Stimulated activated naive CD8-positive, alpha-beta T cell treated with anti-CD3 and anti-CD28 coated beads, Interleukin-15, Interleukin-2, amounts not matched to agents 100 U/mL and 50 U/mL, for 24 hours (primary cell): ENCODE measurements at places on chromosomes 12 and 14.

- no peak for DNase-seq
These were observed 281.5 kb downstream of the CACNA1C start for GRCh38 chr12:2334271-2334670.

DNA sequence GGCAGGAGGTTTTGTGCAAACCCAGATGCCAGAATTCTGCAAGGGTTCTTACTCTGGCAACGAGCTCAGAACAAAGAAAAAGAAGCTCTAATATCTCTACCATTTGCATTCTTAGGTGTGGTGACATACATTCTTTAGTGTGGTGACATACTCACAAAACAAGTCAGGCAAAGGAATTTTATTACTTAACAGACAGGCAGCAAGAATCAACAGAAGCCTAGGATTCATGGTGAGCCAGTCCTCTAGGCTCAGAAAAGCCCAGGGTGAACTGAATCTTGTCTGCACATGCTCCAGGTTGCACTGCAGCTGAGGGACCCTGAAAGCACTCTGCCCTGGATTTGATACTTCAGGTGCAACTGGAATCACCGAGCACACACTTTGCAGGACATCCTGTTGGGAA is 122.4 kb upstream of the PTPRQ start:
- no peak for DNase-seq

GRCh38 chr12:115823635-115824034 is 453.9 kb downstream of the MED13L start:
- no peak for DNase-seq

- no peak for DNase-seq
These were observed 16.9 kb downstream of the ETV6 start for GRCh38 chr12:11666131-11667050.

DNA sequence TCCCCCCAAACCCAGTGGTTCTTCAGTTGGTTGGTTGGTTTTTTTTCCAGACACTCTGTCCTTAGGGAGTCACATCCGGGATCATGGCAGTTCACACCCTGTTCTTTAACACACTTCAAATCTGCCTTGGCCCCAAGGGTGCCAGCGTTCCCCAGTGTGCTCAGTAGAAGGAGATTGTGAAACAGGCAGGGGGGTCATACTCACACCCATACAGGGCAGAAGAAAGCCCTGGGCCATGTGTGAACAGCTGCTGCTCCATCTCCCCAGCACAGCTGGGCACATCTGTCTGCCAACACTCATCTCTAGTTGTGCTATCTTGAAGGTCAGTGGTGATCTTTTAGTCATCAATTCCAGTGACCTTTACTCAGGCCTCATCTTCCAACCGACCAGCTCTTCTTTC is 64.4 kb upstream of the FUT8 start:
- no peak for DNase-seq

- peak; percentile 20 for DNase-seq
These were observed 88.3 kb downstream of the OTOGL start for GRCh38 chr12:80187660-80188090.

- no peak for DNase-seq
These were observed 26.6 kb upstream of the KCNC2 start for GRCh38 chr12:75236206-75236605.

GRCh38 chr14:76782885-76783566 is 21.8 kb downstream of the VASH1 start:
- DNase-seq, result no peak

- DNase-seq, result peak; percentile 84
These were observed at the start of gene CACNB3 for GRCh38 chr12:48817873-48818830. CACNB3 (plus strand) TSS chr12:48818496; CDS start chr12:48818930, 434 bp downstream.

GRCh38 chr12:78951803-78952551 is 87.4 kb downstream of the SYT1 start:
- DNase-seq, result no peak

GRCh38 chr12:94832780-94833681 is 170.5 kb downstream of the NDUFA12 start:
- DNase-seq, result no peak

- peak; percentile 43 for DNase-seq
These were observed 653 bp downstream of the PA2G4 start for GRCh38 chr12:56104815-56105608.

DNA sequence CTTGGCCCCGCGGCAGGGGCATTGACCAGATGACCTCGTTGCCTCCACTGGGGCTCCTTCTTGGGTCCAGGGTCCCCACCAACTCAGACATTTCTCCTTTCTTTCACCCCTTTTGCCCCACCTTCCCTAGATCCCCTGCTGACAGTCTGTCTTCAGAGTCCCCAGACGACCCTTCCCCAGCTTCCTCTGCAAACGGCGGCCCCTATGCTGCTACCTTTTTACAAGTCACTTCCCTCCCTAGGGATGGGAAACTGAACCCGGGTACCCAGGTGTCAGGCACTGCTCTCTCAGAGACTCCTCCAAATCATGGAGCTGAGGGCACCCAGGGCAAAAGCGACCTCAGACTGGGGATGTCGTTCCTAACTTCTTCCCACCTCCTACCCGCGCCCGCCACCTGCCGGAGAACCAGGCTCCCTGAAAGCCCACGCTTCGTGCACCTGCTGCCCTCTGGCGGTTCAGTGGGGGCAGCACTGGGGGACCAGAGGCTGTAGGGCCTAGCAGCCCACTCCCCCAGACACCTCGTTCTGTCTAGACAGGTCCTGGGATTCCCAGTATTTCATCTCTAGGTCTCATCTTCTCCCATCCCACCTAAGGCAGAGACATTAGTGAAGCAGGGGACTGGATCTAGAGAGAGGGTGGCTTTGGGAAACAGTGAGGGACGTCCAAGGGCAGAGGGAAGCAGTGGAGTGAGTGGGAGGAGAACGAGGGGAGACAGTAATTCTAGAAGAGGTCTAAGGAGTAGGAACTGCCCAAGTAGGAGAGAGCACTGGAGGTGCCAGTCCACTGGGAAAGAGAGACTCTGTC is 4.9 kb downstream of the ZNF385A start:
- DNase-seq, result peak; percentile 96

DNA sequence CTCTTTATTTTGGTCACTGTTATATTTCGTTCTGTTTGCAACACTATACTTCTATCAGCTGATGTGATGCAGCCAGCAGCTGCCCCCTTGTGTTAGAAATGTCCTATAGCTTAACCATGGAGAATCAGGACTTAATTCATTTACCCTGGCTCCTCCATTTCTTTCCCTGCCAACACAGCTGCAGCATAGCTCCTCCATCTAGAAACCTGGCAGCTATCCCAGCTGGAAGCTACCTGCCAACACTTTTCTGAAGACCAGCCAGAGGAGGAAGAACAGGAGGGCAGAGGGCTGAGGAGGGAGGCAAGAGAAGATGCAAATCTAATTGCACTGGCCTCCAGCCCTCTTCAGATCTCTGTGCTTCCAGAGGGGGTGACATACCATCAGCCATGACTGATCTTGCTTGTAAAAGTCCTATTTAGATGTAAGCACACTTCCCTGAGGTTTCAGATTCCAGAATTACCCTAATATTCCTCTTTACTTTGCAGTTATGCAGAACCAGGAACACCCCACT is 156.8 kb upstream of the TMEM260 start:
- no peak for DNase-seq

DNA sequence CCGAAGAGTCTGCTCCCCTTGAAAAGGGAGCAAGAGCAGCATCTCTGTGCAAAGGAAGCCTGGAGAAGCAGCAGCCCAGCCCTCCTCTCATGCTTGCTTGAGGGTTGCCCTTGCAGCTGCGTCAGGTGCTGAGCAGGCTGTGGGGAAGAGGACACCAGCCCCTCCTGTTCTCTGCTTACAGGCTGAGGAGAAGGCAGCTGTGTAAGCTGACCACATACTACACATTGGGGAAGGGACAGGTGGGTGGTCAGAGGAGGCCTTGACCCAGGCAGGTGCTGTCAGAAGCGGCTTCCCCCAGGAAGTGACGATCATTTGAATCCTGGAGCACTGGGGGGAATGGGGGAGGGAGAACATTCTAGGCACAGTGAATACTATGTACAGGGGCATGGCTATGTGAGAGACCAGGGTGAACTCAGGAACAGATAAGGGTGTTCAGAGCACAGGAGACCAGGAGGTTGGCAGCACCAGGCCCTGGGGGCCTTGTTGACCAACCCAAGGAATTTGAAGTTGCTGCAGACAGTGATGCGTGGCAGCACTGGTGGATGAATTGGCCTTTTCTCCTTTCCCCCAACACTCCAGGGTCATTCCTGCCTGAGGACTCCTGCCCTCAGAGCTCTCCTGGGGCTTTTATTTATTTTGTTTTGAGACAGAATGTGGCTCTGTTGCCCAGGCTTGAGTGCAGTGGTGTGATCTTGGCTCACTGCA is 2.7 kb upstream of the KLC1 start:
- DNase-seq, result no peak

GRCh38 chr12:2999265-2999841 is 40.2 kb downstream of the TEAD4 start:
- DNase-seq, result no peak

GRCh38 chr12:116245189-116245588 is 32.3 kb downstream of the MED13L start:
- no peak for DNase-seq

GRCh38 chr12:95169368-95169767 is 47.9 kb downstream of the FGD6 start:
- no peak for DNase-seq

GRCh38 chr12:56941299-56942017 is 7.2 kb upstream of the SDR9C7 start:
- no peak for DNase-seq

DNA sequence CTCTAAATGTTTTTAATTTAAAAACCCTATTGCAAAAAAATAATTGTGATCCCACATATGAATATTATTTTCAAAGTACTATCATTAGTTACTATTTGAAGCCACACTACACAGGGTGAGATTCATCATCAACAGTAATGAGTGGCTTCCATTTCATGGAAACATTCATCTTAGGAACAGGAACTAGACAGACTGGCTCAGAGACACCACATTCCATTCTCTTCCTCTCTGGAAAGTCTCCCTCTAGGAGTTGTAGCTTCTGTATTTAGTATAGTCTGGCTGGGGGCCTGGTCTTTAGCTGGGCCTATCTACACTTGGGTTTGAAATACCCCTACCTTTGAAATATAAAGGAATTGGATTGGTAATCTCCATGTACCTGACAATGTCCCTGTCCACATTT is 6.2 kb upstream of the VDR start:
- no peak for DNase-seq

DNA sequence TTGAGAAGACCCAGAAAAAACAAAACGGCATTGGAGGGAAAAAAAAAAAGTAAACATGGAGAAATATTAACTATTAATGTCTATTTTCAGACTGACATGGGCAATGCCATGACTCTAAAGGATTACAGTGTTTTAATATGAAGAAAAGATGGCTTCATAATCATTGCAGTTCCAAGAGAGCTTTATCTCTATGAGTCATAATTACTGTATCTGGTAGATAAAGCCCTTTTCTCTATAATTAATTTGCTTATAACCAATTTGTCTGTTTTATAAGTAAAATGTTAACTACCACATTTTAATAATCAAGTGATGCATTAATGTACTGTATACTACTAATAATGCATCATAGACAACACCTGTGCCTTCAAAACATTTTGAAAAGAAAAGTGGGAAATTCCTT is 59.7 kb downstream of the CLIP1 start:
- DNase-seq, result no peak

DNA sequence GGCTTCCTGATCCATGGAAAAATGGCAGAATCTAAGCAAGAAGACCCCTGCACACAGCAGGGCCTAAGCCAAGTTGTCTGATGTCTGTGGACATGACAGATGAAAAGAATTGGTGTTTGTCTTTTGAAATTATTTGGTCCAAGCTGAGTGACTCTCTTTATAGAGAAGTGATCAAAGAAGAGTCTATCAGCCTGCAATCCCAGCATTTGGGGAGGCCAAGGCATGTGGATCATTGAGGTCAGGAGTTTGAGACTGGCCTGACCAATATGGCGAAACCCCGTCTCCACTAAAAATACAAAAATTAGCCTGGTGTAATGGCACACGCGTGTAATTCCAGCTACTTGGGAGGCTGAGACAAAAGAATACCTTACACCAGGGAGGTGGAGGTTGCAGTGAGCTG is 64.8 kb upstream of the TUNAR start:
- DNase-seq, result no peak

GRCh38 chr12:116215023-116215422 is 62.5 kb downstream of the MED13L start:
- no peak for DNase-seq

GRCh38 chr12:76029982-76030340 is 1.6 kb downstream of the PHLDA1 start:
- peak; percentile 33 for DNase-seq

- no peak for DNase-seq
These were observed 39.5 kb downstream of the FRMD6 start for GRCh38 chr14:51691176-51691575.

GRCh38 chr14:92617581-92617980 is 104.0 kb downstream of the RIN3 start:
- DNase-seq, result no peak

- no peak for DNase-seq
These were observed 20.7 kb downstream of the XRCC3 start for GRCh38 chr14:103694572-103695026.

DNA sequence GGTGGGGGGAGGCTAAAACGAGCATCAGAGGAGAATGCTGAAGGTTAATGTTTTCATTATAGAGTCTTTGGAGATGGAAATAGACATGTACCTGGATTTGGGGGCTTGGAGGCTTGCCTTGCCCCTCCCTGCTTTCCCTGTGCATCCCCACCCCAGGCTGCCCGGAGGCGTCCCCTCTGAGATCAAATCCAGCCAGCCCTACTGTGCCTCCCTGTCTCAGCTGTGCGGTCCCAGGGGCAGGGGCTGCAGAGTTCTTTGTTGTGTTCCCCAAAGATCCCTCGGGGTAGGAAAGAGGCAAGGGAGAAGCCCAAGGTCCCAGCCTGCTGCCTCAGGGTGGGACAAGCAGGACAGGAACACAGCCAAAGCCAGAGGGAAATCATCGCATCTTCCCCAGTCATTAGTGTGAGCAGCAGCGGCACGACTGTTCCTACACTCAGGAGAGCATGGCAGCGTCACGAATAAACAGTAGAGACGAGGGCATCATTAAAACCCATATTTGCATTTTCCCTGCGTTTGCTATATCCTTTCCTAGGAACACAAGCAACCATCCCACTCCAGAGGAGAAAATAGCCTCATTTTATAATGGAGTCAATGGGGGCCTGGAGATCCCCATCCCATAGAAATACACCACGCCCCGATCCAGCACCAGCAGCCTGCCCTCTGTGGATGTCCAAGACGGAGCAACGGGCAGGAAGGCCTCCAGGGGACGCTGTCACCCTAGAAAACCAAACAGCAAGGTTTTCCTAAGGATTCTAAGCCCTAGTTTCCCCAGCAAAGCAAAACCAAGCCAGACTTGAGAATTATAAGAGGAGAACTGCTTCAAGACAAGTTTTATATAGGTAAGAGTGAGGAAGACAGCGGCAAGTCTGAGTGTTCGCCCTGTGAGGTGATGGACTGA is 32.4 kb downstream of the ANO2 start:
- DNase-seq, result no peak

- peak; percentile 10 for DNase-seq
These were observed 25.0 kb upstream of the HSPB8 start for GRCh38 chr12:119153477-119154434.

DNA sequence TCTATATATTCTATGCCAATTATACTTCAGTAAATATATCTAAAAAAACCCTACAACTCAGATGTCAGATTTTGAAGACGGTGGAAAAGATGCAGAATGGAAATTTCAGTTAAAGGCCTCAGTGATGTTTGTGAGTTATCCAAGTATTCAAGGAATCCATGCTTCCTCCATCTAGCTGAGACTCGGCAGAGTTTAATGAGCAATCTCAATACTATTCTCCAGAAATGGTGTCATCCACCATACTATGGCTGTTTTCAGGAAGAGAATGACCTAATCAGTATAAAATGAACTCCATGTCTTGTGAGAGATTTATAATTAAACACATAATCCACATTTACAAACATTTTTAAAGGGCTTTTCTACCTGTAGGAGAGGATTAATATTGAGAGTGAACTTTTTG is 66.0 kb downstream of the KLHL28 start:
- DNase-seq, result no peak
